ENCODE measurements at places on chromosomes 2 and 18.

DNA sequence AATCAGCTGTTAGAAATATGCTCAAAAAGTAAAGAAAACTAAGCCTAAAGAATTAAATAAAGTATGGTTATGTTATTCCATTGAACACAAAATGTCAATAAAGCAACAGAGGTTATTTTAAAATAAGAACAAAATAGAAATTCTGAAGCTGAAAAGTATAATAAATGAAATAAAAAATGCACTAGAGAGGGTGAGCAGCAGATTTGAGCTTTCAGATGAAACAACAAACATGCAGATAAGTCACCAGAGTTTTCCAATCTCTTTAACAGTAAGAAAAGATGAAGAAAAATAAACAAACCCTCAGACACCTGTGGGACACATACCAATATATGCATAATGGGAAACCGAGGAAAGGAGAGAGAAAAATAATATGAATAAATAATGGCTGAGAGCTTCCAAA lies 70.3 kb upstream of the SLC9A2 start:
- DNase-seq: no peak

DNA sequence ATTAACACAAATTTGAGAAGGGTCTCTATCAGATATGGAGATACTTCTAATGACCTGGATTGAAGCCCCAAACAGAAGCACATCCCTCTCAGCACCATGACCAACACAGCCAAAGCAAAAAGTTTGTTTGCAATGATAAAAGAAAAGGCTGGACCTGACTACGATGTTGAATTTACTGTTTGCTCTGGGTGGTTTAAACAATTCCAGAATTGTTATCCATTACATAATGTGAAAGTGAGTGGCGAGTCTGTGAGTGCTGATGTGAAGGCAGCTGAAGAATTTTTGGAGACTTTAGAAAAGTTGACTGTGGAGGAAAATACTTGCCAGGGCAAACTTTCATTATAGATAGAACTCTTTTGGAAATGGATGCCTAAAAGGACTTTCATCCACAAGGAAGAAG lies 17.4 kb upstream of the DLX2 start:
- DNase-seq: no peak

DNA sequence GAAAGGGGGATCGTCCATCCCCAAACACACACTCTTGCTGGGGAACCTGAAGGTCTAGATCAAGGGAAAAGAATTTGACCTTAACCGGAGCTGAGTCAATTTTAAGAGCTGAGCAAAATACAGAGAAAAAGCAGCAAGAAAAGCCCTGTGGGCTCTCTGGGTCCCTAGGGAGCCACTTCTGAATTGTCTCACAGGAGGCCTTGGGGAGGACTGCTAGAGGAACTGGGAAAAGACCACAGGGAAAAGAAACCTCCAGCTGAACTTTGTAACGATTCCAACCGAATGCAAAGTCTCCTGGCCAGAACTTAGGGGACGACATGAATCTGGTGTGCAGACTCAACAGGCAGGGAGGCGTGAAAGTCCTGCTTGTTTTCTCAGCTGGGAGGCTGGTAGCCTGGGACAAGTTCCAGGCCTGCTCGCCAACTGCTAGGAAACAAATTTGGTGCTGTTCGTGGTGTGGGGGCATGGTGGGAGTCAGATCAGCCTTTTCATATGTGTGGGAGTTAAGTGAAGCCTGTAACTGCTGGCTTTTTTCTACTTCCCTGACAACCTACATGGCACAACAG lies 644.6 kb upstream of the CNTNAP5 start:
- DNase-seq: no peak

GRCh38 chr2:115549611-115550130 lies 1107.2 kb downstream of the DPP10 start:
- no peak for DNase-seq

DNA sequence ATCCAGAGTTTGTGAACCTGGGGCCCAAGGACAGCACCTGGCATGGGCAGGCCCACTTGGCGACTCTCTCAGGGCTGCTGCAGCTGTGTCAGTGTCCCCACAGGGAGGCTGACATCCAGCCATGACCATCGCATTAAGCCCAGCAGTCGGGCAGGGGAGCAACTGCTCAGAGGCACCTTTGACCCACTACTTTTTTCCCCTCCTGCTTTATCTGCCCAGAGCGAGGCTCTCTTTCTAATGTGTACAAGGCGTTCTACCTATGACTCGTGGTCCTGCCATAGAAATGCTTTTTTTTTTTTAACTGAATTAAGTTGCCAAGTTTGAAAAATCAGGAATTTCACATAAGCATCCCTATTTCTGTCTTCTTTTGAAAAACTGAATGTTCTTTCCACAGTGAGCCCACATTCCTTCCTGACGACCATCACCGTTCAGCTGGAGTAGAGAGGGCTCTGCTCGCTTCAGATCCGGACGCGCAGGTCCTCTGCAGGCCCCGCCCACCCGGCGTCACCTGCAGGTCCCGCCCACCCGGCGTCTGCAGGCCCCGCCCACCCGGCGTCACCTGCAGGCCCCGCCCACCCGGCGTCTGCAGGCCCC lies 403 bp upstream of the CLUL1 start:
- DNase-seq: peak; percentile 67

GRCh38 chr18:76764291-76764901 lies 58.0 kb upstream of the ZNF236 start:
- no peak for DNase-seq

DNA sequence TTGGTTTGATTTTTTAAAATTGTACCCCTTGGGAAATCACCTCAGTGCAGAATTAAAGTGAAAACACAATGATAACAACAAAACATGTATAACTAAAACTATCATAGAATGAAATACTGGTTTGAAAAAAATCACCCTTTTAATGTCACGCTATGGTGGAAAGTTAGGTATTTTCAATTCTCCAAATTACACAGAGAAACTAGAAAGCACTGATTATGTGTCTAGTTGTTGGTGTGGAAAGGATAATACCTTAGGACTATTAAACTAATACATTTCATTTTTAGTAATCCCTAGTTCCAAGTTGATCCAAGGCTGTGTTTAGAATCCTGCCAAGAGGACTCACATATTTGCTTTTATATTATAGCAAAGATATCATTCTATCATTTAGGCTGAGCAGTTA lies 71.2 kb downstream of the NUP35 start:
- no peak for DNase-seq

DNA sequence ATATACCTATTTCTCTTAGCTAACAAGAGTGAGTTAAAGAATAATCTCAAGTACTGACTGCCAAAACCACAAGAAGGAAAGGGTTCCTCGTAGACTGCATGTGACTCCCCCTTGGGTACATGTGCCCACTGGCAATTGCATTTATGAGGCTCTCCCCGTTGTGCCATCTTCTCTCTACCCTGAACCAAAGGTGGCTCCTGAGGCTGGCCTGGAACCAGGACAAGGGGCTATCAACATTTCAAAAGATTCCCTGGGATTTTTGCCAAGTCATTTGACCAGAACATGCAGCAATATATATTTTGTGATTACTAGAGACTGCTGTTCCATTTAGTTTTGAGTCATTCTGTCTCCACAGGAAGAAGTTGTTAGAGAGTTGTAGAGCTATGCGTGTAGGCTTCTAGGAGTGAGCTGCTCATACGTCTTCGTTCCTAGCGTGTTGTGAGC lies 45.8 kb downstream of the LAMA3 start:
- DNase-seq: no peak

DNA sequence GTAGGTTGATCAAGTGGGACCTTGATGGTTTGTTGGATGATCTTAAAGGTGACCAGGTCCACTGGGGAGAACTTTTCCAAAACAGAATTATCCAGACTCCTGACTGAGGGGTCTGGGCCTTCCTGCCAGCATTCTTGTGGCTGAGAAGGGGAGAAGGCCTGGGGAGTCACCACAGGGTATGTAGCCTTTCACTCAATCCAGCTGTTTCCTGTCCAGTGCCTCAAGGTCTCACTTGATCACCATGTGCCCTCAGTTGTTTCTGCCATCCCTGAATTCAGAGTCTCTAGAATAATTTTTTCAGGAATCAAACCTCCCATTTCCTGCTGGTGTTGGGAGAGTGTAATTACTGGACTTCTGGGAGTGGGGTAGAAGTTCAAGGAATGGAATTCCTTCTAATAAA lies 54.4 kb upstream of the TANC1 start:
- no peak for DNase-seq

DNA sequence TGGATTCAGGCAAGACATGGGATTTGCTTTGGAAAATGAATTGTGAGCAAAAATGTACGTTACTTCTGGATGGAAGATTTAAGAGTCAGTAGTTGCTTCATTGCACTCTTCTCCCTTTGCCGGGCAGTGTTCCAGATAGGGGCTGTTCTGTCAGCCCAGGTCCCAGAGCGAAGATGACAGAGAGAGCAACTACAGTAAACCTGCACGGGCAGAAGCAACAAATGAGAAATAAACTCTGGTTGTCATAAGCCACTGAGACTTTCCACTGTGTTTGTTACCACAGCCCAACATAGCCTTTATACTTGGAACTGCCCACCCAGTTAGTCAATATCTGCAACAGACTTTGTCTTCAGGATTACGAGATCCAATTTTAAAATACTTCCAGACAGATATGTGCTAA lies 83.3 kb downstream of the CACNB4 start:
- DNase-seq: no peak

- no peak for DNase-seq
Observed at GRCh38 chr2:96236882-96237281, 28.3 kb upstream of the STARD7 start.

- DNase-seq: no peak
Observed at GRCh38 chr18:59911600-59911999, 11.8 kb downstream of the PMAIP1 start.

- DNase-seq: no peak
Observed at GRCh38 chr2:238498691-238499295, 72.1 kb downstream of the ASB1 start.

DNA sequence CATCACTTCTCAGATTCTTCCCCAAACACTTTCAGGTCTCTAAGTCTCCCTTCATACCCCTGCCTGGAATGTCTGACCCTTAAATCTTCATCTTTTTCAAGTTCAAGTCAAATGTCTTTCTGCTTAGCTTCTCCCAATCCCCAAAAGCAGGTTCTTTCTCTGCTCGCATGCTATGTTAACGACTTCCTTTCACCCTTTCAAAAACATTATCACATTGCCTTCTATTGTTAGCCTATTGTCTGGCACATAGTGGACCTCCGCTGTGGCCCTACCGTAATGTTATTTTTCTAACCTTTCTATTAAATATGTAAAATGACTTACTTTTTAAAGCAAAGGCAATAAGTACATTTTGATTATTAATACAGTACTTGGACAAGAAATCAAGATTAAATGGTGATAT lies 2.2 kb downstream of the CDKL4 start:
- no peak for DNase-seq

GRCh38 chr18:11553098-11553940 lies 56.1 kb upstream of the SLC35G4 start:
- peak; percentile 41 for DNase-seq

GRCh38 chr2:190090148-190090547 lies 27.6 kb upstream of the MSTN start:
- no peak for DNase-seq

DNA sequence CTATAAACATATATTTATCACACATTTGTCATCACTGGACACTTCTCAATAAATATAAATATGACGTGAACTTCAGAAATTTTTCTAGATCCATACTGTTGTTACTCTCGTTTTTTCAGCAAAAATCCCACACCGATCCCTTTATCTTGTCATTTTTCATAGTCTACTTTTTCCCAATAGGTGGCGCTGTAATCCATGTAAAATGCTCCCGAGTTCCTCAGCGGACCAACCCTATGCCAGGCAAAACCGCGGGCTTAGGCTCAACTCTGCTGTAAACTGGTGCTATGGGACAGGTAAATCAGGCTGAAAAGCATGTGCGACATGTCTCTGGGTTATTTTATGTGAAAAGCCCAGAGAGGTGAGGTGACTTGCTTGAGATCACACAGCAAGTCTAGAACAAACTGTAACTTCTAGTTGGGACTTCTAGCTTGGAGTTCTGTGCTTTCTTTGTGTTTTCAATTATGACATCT lies 104.0 kb downstream of the COBLL1 start:
- DNase-seq: peak; percentile 38

DNA sequence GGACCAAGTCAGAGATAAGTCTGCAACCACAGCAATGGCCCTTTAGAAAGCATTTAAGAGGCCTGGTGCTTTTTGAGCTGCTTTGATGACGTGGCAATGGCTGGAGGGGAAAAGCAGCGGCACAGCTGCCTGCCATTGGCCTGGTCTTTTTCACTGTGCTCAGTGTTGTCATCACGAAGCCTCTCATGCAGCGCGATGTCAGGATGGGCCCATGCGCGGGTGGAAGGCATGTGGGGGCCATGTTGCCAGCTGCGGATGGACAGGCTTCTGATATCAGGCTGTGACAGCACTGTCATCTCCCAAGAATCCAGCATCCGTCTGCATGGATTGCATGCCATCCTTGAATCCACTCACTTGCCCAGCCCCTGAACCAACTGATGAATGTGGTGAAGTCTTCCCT lies 204.5 kb downstream of the ACKR3 start:
- no peak for DNase-seq

DNA sequence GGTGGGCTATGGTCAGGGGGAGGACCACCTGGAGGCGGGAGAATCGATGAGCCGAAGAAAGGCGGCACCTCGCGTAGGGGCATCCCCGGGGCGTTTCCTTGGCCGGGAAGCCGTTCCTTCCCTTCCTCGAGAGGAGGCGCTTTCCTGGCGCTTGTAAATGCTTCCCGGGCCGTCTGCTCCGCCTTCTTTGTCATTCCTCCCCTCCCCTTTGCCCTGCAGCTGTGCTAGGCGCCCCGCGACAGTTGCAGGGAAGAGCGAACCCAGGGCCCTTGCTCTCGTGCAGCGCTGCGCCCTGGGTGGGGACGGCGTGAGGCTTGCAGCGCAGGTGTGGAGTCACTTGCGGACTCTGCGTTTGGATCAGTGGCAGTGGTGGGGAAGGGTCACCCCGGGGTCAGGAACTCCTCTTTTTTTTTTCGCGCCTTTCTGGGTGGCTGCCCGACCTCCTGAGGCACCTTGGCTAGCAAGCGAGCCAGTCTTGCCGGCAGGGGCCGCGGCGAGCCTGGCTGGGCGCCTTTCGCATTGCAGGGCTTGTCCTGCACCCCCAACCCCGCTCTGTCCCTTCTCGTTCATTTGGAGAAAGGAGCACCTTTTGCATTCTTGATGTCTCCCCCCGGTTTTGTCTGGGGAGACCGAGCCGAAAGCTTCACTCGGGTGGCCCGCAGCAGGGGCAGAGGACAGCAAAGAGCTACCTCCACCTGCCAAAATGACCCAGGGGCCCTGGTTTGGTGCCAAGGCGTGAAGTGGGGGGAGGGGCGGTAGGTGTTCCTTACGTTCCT lies 858 bp downstream of the KCNS3 start:
- DNase-seq: no peak

DNA sequence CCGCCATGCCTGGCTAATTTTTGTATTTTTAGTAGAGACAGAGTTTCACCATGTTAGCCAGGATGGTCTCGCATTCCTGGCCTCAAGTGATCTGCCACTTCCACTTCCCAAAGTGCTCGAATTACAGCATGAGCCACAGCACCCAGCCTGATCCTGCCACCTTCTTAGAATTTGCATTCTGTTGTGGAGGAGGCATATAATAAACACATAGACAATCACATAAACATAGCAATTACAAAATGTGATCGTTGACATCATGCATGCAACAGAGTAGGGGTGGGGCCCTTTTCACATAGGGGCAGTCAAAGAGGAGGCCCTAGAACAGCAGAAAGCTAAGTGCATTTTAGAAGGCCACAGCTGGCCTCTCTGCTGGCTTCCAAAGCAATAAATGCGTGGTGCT lies 39.9 kb upstream of the TSPYL6 start:
- DNase-seq: no peak

GRCh38 chr2:63118821-63119220 lies 68.2 kb downstream of the OTX1 start:
- no peak for DNase-seq

GRCh38 chr2:58540681-58541080 lies 299.6 kb upstream of the FANCL start:
- DNase-seq: no peak

- DNase-seq: no peak
Observed at GRCh38 chr2:133400411-133400810, 167.9 kb downstream of the NCKAP5 start.

- no peak for DNase-seq
Observed at GRCh38 chr2:26457695-26458364, 20.1 kb downstream of the OTOF start.

Data from G401 (cell line).